Bronchial epithelial cell (primary cell): ENCODE measurements at places on chromosomes 2 and 18. TPM values are rescaled to one million over a fixed set of nuclear protein-coding genes. Genes with fewer than 3 reads are reported as not detected.

DNA sequence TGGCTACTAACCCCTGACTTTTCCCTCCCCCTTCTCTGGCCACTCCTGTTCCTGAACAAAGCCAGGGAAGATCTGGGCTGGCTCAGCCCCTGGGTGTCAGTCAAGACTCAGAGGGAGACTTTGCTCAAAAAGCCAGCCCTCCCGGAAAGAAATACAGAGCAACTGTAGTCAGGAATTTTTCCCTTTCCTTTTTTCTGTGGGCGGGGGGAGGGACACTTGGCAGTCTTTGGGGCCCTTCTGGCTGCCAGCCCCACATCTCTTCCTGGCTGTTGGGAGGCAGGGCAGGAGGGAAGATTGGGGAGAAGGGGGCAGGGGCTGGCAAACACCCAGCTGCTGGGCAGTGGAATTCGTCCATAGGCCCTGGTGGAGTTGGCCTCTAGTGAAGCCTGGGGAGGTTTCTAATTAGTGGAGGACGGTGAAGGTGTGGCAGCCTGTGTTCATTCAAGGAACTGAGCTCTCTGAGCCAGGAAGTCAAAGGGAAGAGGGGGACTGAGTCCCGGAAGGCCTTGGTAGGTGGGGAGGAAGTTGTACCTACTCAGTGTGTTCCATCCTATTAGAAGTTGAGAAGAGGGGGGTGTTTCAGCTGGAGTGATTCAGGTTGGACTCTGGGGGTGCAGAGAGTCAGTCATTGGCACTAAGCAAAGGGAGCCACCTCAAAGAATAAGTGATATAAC, 10.9 kb downstream of the IGFBP2 start:
- no peak for DNase-seq

DNA sequence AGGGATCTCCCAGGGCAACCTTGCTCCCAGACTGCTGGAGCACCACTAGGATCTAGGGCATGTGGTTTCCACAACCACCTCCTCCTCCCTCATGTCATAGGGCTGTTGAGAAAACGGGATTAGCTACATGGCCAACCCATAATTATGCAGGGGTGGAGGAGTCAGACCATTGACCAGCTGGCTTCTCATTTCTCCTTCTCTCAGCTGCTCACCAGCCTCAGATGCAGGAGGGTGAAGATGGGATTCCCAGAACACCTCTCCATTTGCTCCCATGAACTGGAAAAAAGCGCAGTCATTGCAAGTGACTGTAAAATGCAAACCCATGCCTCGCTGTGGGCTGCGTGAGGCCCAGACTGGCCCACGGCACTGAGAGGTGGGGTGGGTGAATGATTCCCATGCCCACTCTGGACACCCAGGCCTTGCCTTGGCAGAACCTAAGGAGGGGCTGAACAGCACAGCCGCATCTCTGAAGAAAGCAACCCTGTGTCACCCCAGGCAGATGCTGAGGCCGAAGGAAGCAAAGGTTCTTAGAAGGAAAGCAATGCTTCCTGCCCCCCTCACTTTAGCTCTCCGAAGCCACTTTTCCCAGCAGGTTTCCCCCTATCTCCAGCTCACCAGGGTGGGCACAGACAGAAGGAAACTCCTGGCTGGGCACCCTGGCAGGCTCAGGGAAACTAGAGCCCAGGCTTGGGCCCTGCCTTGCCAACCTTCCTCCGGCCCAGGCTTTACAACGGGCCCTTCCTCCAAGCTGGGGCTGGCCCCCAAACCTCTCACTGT, 69.6 kb upstream of the RTN4 start:
- no peak for DNase-seq

GRCh38 chr2:122390406-122390805, 635.0 kb downstream of the TSN start:
- peak; percentile 84 for DNase-seq

The MROH2A gene
- not detected in 2 replicates for total RNA-seq

- DNase-seq: no peak
These were observed 319.1 kb downstream of the AGPS start for GRCh38 chr2:177711483-177712265.

GRCh38 chr2:223368481-223368880, 233.7 kb downstream of the SCG2 start:
- DNase-seq: no peak

- DNase-seq: no peak
These were observed 346.8 kb downstream of the ANAPC1 start for GRCh38 chr2:111537078-111537655.

DNA sequence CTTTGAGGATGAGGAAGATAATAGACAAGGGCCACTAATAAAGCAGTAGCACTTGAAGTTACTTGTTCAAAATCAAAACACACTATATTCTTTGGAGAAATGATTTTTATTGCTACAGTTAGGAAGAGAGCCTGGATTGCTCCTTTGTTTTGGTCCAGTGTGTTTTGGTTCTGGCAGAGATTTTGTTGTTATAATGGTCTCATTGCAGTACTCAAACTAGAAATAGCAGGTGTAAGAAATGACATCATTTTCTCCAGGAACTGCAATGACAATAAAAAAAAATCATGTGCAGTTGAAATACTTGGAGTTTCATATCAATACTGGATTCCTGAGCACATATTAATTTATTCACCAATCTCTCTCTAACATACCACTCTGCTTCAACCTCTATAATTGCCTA, 490.3 kb downstream of the CCDC85A start:
- DNase-seq: no peak

- DNase-seq: no peak
These were observed 8.3 kb downstream of the MAT2A start for GRCh38 chr2:85547089-85547858.

DNA sequence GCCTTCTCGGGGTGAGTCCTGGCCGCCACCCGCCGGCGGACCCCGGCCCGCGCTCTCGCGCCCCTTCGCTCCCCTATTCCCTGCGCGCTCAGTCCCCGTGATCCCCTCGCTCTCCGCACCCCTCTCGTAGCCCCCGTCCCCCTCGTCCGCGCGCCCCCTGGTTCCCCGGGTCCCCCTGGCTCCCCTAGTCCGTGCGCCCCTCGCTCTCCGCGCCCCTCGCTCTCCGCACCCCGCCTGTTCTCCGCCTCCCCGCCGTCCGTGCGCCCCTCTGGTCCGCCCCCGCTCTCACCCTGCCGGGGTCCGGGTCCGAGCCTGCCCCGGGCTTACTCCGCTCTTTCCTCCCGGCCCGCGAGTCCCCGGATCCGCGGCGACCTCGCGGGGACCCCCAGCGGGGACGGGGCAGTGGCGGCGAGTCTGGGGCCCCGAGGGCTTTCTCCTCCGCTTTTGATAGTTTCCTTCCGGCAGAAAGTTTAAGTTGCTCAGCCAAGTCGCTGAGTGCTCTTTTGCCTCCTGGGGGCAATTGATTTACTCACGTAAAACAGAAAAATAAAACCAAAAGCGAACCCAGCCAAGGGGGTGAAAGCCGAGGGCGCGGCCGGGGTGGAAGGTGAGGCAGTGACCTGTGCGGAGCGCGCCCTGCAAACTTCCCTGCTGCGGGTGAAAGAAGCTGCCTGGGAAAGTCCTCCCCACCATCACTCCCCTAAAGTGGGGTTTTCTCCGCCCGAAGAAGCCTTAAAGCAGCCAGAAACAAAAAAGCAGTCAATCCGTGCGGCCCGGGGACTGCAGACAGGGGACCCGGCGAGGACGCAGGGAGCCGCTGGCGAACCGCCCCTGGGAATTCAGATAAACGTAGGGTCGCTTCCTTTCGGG, 568 bp downstream of the RAB31 start:
- no peak for DNase-seq

- no peak for DNase-seq
These were observed 31.9 kb downstream of the PTPN18 start for GRCh38 chr2:130387804-130388203.

GRCh38 chr2:239193925-239194677, 206.7 kb downstream of the HDAC4 start:
- no peak for DNase-seq

The KIF5C gene
- not detected in 2 replicates for total RNA-seq

DNA sequence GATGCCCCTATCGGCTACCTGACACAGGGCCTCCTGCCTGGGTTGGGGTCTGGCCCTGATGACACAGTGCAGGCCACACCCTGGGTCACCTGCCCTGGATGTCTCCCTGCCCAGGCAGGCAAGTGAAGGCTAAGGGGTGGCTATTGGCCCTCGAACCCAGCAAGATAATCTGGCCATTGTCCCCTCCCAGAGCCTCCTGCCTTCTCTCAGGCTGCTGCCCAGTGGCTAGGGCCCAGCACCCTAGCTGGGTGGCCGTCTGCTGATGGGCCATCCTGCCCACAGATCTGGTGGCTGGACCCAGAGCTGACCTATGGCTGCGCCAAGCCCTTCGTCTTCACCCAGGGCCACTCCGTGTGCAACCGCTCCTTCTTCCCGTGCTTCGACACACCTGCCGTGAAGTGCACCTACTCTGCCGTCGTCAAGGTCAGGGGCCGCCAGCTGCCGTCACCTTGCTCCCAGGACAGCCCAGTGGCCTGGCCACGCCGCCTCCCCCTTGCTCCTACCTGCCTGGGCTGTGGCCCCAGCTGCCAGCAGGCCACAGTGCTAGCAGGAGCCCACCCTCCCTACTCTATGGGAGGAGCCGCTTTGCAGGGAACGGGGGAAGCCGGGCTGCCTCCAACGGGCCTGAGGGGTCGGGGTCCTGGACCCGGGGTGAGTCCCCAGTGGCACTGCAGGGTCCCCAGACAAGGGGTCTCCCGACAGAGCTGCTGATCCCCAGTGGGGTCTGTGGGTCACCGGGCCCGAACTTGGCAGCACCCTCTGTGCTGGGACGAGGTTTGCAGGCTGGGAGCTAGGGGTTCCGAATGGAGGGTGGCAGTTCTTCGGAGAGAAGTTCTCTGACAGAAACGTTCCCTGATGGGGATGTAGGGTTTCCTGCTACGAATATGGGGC, 4.1 kb downstream of the RNPEPL1 start:
- DNase-seq: no peak

GRCh38 chr2:192887337-192887736, 692.6 kb upstream of the TMEFF2 start:
- peak; percentile 29 for DNase-seq

DNA sequence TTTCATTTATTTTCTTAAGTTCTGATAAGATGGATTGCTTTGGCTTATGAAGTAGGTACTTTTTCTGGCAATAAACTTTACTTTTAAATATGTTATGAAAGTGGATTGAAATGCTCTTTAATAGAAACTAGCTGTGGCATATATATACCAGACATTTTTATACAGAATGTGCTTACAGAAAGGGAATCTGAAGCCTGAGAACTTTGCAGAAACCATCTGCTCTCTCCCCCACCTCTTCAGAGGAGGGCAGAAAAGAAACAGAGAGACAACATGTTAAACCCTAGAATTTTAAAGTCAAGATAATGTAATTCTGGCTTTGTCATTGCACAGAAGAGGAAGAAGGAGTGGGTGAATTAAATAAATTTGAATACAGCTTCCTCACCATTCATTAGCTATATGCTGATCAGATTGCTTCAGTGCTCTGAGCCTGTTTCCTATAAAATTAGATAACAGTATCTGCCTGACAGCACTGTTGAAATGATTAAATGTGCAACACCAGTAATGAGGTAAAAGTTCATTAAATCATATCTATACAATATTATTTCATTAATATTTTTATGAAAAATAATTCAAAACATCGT, 247.3 kb downstream of the CNTNAP5 start:
- no peak for DNase-seq

DNA sequence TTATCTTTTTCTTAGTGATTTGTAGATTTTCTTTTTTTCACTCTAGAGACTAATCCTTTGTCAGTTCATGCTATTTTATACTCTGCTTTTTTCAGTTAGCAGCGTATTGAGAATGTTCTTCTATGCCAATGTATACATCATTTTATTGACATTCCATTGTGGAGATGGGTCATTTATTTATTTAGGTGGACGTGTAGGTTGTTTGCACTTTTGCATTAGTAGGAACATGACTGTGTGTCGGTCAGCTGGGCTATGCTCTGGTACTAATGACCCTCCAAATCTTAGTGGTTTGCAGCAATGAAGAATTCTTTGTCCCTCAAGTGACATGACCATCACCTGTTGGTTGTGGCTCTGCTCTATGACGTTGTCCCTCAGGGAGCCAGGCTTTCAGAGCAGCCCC, 33.6 kb downstream of the HPCAL1 start:
- no peak for DNase-seq

DNA sequence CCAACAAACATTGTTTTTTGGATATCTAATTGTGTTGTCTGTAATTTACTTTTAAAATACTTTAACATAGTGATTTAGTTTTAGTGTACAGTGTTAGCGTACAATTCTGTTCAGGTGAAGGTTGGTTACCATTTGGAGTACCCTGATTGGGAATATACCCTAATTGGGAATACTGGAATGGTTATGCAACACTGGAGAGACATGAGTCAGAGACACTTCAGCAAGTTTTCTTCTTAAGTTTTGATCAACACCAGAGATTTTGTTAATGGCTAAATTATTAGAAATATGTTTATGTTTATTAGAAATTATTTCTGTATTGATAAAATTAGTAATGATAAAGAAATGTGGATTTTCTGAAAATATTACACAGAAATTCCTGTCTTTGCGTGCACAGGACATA, 100.3 kb upstream of the NABP1 start:
- peak; percentile 69 for DNase-seq

GRCh38 chr2:151246152-151246551, 15.5 kb downstream of the RBM43 start:
- no peak for DNase-seq

The UGT1A9 gene
- total RNA-seq: 0.26 TPM in 1 of 2 replicates, not detected in the other

The ITPRIPL1 gene
- 1.6 and 2.6 TPM in 2 replicates for total RNA-seq

GRCh38 chr2:7633566-7634153, 716.4 kb downstream of the RNF144A start:
- no peak for DNase-seq

GRCh38 chr2:49831698-49832367, 677.5 kb upstream of the FSHR start:
- no peak for DNase-seq

- peak; percentile 87 for DNase-seq
These were observed 885.3 kb upstream of the CELF4 start for GRCh38 chr18:38450876-38451275.

The IL1RN gene
- 71.9 and 113 TPM in 2 replicates for total RNA-seq

The AP1S3 gene
- total RNA-seq: 59.5 and 70.4 TPM in 2 replicates

GRCh38 chr2:175454953-175455389, 273.5 kb upstream of the ATP5MC3 start:
- no peak for DNase-seq

GRCh38 chr2:149972066-149972465, 384.5 kb upstream of the MMADHC start:
- DNase-seq: no peak

- no peak for DNase-seq
These were observed 8.8 kb upstream of the FECH start for GRCh38 chr18:57595347-57595746.

- DNase-seq: no peak
These were observed 85.0 kb upstream of the SEC11C start for GRCh38 chr18:59054496-59055287.
